ENCODE measurements at places on chromosomes 5 and 9.

GRCh38 chr5:36270175-36270574, 28.4 kb upstream of the NADK2 start:
- DNase-seq, result no peak

GRCh38 chr9:113057193-113057592, 669 bp upstream of the ZFP37 start:
- no peak for DNase-seq

DNA sequence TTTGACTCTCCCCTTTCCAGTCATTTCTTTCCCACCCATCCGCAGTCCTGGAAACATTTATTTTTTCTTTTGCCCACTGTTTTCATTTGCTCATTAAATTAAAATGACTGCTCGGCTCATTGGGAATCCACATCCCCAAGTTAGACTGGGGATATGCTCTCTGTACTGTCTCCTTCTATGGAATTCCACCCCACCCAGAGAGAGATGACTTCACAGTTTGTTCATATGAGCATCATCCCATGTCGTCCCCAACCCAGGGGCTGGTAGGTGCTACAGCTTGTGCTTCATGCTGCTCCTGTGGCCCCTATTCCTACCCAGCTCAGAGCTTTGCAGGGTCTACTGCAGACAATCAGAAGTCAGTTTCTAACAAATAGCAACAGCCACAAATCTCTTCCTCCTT, 16.5 kb upstream of the RARS1 start:
- no peak for DNase-seq

DNA sequence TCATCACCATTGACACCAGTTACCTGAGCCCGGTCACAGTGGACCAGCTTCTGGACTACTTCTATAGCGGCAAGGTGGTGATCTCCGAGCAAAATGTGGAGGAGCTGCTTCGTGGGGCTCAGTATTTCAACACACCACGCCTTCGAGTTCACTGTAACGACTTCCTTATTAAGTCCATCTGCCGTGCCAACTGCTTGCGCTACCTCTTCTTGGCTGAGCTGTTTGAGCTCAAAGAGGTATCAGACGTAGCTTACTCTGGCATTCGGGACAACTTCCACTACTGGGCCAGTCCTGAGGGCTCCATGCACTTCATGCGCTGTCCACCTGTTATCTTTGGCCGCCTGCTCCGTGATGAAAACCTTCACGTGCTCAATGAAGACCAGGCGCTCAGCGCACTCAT, 520 bp downstream of the CCIN start:
- no peak for DNase-seq

DNA sequence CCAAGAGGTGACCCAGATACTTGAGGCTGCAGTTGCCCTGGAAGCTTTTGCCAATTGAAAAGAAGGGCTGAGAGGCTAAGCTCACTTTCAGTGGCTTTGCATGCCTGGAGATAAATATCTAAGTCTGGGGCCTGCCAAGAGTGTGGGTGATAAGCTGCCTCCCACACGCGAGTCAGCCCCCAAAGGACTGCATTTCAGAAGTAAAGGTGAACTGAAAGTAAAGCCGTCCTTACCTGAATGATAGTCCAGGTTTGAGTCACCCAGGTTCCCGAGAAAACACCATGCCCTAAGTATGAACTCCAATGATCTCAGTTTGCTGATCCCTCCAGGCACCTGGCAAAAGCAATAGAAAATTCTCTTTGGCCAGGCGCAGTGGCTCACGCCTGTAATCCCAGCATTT, 22.5 kb upstream of the N4BP3 start:
- no peak for DNase-seq

DNA sequence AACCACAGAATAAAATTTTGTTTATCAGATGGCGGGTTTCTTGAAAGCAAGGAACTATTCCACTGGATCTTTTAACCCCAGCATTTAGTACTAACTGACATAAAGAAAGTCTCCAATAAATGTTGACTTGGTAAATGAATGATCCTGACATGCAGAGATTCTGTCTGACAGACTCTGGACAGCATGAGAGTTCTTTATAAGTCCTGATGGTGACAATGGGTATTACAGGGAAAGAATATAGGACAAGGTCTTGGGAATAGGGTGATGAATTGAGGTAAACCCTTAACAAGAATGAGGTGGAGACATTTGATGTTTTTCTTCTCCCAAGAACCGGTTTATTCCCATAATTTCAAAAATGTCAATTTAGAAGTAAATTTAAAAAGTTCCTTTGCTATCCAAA, 453.9 kb downstream of the TUSC1 start:
- DNase-seq, result no peak

DNA sequence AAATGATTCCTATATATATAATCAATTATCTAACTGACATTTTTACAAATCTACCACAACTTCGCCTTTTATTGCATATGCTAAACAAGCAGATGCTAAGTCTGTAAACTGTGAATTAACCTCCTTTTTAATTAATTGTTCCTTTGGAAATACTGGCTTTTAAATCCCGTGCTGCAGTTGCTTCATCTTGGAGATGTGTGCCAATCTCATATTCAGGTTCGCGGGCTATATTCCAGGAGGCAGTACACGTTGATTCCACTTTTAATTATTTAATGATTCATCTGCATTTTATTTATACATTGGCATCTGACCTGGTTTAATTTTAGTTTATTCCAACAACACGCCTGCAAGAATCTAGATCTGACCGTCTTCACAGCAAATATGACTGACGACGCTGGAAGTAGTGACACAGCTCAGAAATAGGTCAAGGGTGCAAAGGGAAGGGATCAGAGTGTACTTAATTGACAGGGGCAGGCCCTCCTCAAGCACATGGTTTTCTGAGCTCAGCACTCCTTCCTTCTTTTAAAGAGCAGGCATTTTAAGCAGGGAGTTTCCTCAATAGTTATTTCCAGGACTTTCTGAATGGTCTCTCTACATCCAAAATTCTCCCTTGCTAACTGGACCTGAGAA, 125.2 kb downstream of the GLIS3 start:
- DNase-seq, result no peak

GRCh38 chr5:150361301-150361700, 3.8 kb downstream of the TCOF1 start:
- no peak for DNase-seq

DNA sequence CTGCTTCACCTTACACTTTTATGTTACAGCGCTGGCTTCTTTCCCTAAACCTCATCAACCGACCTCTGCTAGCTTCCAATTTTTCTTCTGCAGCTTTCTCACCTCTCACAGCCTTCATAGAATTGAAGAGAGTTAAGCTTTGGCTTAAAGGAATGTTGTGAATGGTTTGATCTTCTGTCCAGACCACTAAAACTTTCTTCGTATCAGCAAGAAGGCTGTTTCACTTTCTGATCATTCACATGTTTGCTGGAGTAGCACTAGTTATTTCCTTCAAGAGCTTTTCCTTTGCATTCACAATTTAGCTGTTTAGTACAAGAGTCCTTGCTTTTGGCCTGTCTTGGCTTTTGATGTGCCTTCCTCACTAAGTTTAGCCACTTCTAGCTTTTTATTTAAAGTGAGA, 49.5 kb downstream of the NR3C1 start:
- DNase-seq, result peak; percentile 21

DNA sequence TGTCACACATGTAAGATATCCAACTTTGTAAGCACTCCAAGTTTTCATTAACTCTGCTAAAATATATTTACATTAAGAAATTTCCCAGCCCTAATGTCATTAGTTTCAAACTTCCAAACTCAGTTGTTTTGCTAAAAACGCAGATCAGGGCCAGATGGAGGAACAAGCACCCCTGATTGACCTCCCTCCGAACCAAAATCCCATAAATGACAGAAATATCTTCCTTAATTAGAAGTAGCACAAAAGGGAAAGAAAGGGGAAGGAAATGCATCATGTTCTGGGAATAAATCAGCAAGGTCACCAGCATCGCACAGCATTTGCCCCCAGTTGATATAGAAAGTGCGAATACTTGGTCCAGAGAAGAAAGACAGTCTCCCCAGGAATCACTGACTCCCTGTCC, 61.4 kb upstream of the RUFY1 start:
- DNase-seq, result no peak

GRCh38 chr5:14884062-14884612, 12.6 kb upstream of the ANKH start:
- DNase-seq, result no peak

- no peak for DNase-seq
Measured at GRCh38 chr5:75303419-75303818, 33.6 kb upstream of the HMGCR start.

DNA sequence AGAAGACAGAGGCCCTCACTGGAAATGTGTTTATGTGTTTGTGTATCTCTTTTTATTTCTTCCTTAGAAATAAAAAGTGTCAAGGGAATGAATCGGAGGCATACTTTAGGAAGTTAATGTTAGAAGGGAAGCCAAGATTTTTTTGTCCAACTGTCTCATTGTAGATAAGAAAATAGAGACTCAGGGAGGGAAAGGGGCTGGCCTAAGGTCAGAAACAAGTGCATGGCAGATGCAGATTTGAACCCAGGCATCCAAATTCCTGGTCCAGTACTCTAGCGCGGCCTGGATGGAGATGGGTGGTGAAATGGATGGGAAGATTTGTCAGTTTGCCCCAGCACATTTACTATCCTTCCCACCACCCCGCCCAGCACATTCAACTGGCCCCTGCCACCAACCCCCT, 19.8 kb upstream of the TNIP1 start:
- DNase-seq, result no peak

DNA sequence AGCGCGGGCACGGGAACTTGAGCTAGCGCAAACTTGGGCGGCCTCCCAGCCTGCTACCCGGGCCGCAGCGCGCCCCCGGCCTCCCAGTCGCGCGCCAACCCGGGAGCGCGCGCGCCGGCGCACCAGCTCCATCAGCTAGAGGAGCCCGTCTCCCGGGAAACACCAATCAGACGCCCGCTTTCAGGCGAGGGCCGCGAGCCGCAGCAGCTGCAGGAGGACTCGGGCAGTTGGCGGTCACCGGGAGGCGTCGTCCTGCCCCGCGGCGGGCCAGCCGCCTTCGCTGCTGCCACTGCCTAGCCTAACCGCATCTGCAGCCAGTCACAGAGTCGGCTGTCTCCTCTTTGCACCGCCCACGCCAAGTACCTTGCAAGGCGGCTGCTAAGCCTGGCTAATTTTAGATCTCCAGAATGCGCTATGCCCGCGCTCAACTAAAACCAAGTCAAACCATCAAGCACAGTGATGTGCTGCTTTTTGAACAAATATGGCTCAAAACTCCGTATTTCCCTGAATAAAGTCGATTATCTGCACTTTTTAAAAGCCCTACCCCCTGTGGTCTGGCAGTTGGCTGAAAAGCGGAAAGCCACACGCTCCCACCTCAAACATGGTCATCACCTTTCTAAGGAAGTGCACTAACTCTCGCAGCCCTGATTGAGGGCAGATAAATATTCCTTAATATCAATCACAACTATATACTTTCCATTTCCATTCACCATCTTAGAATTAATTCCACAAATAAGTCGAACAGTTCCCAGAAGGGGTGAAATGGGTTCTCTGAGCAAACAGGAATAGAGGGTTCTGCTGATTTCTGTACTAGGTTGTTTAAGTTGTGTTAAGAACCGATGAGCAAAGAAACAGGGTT, 221.8 kb downstream of the MEF2C start:
- peak; percentile 50 for DNase-seq

- DNase-seq, result no peak
Measured at GRCh38 chr9:123608104-123608503, 252.1 kb downstream of the CRB2 start.

DNA sequence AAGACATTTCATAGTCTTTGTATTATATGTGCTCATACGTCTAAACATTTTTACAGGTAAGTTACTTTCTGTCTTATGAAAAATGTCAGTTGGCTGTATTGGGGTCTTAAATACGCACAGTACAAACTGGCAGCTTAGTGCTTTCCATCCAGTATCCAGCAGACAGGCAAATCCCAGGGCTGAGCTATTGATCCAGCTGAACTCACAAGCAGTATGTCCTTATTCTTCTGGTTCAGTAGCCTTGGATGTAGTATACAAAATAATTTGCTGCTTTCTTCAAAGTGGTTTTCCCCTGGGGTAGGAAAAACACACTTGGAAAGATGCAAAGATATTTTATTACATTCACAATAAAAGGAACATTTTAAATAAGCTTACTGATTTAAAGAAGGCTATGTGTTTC, 617.2 kb downstream of the NR2F1-AS1 start:
- no peak for DNase-seq

GRCh38 chr5:125401724-125402622, 655.5 kb upstream of the ZNF608 start:
- DNase-seq, result no peak

- DNase-seq, result no peak
Measured at GRCh38 chr9:29208670-29209069, 1635.4 kb upstream of the C9orf72 start.

GRCh38 chr9:71910650-71911060, 338 bp downstream of the ABHD17B start:
- no peak for DNase-seq

GRCh38 chr9:98418578-98419259, 163.3 kb upstream of the TBC1D2 start:
- no peak for DNase-seq

GRCh38 chr5:159163027-159163700, 46.2 kb downstream of the RNF145 start:
- peak; percentile 50 for DNase-seq

- DNase-seq, result no peak
Measured at GRCh38 chr9:128203707-128204551, 750 bp downstream of the DNM1 start.

- no peak for DNase-seq
Measured at GRCh38 chr9:127890053-127890452, 9.3 kb downstream of the ST6GALNAC6 start.

GRCh38 chr9:133727876-133728441, 10.2 kb downstream of the SARDH start:
- DNase-seq, result no peak

- no peak for DNase-seq
Measured at GRCh38 chr5:180235846-180236245, 26.8 kb upstream of the RASGEF1C start.

- no peak for DNase-seq
Measured at GRCh38 chr5:33275391-33275790, 165.4 kb upstream of the TARS1 start.

- no peak for DNase-seq
Measured at GRCh38 chr9:94697972-94698581, 28.4 kb upstream of the AOPEP start.

DNA sequence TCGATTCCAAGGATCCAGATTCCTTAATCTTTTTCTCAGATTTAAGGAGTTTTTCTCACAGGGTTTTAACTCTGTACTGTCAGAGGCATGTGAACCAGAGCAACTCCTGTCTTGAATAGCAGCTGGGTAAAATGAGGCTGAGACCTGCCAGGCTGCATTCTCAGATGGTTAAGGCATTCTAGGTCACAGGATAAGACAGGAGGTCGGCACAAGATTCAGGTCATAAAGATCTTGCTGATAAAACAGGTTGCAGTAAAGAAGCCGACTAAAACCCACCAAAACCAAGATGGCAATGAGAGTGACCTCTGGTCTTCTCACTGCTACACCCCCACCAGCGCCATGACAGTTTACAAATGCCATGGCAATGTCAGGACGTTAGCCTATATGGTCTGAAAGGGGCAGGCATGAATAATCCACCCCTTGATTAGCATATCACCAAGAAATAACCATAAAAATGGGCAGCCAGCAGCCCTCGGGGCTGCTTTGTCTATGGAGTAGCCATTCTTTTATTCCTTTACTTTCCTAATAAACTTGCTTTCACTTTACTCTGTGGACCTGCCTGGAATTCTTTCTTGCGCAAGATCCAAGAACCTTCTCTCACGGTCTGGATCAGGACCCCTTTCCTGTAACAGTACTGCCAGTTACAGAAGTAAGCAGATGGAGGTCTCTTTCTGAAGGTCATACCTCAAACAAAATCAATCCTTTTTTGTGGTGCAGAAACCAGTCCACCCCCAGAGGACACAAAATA, 87.1 kb downstream of the SLC38A9 start:
- no peak for DNase-seq
